ENCODE measurements at places on chromosomes 5 and 9.

DNA sequence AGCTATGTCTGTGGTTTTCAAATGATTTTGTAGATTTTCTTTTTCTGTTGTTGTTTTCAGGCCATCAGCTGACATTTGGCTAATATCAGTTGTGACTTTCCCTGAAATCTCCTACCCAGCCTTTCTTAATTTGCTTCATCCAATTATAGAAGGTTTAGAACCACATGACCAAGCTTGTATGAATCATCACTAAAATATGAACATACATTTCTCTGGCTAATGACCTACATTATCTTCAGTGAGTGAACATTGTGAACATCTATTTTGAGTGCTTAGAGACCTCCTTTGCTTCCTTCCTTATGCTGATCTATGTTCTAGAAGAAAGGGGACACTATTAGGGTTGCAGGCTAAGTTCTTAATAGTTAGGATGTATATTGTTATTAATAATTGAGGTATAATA is 532.5 kb downstream of the RAB3C start:
- DNase-seq = no peak

- DNase-seq = no peak
Observed at GRCh38 chr9:112028242-112029221, 131.9 kb downstream of the UGCG start.

DNA sequence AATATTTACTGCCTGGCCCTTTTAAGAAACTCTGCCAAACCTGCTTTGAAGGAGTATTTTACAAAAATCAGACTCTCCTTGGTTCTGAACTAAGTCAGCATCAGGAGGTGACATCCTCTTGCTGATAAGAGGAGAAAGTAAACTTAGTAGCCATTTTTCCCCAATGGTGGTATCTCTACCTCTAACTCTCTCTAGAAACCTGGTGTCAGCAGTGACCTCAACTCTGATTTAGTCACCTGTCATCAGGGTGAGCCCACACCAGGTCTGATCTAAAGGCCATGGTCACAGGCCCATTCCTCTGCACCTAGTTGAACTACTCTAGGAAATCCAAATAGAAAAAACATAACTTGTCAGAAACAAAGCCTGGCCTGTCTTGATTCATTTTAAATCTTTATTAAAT is 4.2 kb downstream of the CARNMT1 start:
- DNase-seq = no peak

DNA sequence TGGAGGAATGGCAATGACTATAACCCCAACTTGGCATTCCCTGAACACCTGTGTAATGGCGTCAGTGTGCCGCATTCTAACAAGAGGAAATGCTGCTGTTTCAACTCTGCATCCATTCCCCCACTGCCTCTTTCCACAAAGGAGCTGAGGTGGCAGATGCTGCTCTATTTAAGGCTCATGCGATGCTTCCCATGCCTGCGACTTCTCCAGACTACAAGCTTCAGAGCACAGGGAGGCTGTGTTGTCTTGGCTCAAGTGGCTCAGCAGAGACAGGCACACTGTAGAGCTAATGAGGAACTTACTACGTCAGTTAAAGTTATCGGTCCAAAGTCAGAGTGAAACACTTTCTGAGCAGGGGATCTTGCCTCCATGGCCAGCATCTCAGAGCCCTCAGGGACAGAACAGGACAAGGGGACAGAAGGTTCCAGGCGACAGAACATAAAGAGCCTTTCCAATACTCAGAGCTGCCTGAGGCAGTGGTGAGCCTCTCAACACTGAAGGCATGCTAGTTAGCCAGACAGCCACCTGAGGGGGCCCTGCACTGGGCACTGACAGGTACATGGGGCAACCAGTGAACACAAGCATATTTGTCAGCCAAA is 21.8 kb downstream of the TNIP1 start:
- DNase-seq = no peak

- DNase-seq = no peak
Observed at GRCh38 chr5:137073189-137073588, 425.9 kb downstream of the SPOCK1 start.

DNA sequence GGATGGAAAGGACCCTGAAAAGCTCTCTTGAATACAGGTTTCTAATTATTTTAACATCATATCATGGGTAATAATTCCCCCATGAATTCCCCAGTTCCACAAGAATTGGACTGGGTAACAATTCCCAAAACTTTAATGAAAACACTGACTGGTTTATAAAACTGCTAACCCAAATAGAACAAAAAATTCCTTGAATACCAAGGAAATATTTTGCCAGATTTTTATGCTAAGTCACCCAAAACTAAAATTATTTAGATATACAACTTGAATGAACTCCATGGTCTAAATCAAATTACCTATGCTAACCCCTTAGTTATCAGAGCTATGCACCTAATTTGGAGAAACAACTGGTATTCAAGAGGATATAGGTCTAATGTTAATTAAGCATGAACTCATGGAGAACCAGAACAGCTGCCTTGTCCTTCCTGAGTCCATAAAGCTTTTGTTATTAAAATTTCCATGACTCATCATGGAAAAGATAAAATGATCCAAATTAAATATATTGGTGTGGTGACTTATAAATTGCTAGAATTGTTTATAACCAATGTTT is 164.9 kb upstream of the TUT7 start:
- no peak for DNase-seq

- no peak for DNase-seq
Observed at GRCh38 chr9:108854094-108854493, 1.7 kb downstream of the ACTL7B start.

- DNase-seq = no peak
Observed at GRCh38 chr5:138353560-138354080, 1.1 kb downstream of the KDM3B start.

DNA sequence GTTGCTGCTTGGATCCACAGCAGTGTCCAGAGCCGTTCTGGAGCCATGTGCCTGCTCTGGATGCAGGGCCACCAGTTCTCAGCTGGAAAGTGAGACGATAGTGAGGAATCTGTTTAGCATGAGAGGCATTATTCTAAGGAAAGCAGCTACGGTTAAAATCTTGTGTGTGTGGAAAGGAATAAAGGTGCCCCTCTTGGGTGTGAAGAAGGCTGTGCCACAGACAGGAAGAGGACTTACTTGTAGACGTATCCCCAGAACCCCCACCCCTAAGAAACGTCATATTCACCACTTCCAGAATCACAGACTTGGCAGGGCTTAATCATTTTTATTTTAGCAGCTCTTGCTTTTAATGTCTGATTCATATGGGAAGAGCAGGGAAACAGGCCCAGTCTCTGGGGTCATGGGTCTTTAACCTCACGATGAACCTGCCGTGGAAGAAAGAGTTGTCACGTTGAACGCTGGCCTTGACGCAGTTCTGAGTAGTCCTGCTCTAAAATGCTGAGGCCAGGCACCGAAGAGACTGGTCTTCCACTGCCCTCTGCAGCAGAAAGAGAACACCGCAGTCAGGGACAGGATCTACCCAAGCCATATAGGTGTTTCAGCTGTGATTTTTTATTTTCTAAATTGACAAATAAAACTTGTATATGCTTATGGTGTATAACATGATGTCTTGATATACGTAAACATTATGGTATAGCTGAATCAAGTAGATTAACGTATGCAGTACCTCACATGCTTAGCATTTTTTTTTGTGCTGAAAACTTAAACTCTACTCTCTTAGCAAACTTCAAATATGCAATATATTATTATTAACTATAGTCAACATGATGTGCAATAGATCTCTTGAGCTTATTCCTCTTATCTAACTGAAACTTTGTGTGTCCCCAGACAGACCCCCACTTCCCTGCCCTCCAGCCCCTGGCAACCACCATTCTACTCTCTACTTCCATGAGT is 38.8 kb downstream of the CARTPT start:
- DNase-seq = peak; percentile 32

GRCh38 chr5:115336201-115336720 is 39.8 kb upstream of the CCDC112 start:
- no peak for DNase-seq

GRCh38 chr5:126023994-126024441 is 399.2 kb upstream of the GRAMD2B start:
- no peak for DNase-seq

- DNase-seq = no peak
Observed at GRCh38 chr9:120161776-120162175, 418.2 kb downstream of the CDK5RAP2 start.

GRCh38 chr5:98535901-98536300 is 237.6 kb upstream of the RGMB start:
- no peak for DNase-seq

DNA sequence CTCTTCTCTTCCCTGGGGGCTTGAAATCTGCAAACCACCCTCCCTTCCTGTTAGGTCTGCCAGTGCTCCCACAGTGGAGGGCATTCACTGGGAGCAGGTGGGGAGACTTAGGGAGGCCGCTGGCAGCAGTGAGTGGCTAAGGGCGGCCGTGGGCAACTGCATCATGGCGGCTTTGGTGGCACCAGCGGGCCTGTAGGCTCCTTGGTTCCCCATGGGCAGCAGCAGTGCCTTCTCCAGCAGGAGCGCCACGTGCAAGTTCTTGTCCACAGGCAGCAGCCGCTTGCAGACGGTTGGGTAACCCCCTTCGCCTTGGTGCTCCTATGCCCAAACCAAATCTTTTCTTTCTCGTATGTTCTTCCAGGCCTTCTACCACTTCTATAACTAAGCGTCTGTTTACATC is 158.2 kb downstream of the SREK1 start:
- no peak for DNase-seq

DNA sequence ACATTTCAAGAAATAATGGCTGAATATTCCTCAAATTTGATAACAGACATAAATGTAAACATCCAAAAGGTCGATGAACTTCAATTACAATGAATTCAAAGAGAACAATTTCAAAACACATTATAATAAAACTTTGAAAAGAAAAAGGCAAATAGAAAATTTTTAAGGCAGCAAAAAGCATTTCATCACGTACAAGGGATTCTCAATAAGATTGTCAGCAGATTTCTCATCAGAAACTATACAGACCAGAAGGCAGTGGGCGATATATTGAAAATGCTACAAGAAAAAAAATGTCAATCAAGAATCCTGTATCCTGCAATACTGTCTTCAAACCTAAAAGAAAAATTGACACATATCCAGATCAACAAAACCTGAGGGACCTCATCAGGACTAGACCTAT is 62.0 kb downstream of the EDIL3 start:
- DNase-seq = no peak

DNA sequence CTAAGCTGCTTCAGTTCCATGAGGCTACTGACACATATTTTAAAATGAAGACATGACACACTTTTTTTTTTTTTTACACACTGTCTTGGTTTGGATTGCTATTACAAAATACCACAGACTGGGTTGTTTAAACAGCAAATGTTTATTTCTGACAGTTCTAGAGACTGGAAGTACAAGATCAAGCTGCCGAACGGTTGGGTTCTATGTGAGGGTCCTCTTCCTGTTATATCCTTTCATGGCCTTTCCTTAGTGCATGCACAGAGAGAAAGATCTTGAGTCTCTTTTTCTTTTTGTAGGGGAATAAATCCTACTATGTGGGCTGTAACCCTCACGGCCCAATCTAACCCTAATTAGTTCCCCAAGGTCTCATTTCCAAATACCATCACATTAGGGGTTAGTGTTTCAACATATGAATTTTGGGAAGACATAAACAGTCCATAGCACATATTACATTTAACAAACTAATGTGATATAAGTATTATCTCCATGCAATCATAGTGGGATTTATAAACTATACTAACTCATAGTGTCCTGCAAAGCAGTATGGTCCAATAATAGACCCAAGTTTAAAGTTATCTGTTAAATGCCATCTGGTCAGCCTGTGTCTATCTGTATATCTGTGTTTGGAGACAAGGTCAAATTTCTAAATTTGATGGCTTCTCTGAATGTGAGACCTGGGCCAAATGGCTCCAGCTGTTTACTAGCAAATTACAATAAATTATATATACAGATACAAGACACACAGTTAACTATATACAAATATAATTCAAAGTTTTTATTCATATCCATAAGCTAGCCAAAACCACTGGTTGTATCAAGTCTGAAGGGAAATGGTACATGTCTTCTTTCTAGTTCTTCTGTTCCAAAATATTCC is 90.3 kb upstream of the NREP start:
- no peak for DNase-seq

- DNase-seq = no peak
Observed at GRCh38 chr5:176816791-176817347, 6.5 kb downstream of the UNC5A start.

- DNase-seq = no peak
Observed at GRCh38 chr9:69172895-69173294, 1.2 kb upstream of the TJP2 start.

GRCh38 chr9:86275962-86276361 is 6.4 kb downstream of the ISCA1 start:
- DNase-seq = no peak

DNA sequence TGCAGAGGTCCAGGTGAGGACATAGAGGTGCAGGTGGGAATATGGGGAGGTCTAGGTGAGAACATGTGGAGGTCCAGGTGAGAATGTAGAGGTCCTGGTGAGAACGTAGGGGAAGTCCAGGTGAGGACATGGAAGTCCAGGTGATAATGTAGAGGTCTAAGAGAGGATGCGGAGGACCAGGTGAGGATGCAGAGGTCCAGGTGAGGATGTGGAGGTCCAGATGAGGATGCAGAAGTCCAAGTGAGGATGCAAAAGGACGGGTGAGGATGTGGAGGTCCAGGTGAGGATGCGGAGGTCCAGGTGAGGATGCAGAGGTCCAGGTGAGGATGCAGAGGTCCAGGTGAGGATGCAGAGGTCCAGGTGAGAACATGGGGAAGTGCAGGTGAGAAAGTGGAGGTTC is 133.8 kb downstream of the MRPL36 start:
- DNase-seq = no peak

- DNase-seq = no peak
Observed at GRCh38 chr5:91293131-91293530, 90.0 kb downstream of the ARRDC3 start.

DNA sequence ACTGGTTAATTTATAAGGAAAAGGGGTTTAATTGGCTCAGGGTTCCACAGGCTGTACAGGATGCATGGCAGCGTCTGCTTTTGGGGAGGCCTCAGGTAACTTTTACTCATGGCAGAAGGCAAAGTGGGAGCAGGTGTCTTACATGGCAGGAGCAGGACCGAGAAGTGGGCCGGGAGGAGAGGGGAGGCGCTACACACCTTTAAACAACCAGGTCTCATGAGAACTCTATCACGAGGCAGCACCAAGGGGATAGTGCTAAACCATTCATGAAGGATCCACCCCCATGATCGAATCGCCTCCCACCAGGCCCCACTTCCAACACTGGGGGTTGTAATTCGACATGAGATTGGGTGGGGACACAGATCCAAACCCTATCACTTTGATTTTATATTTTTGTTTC is 21.7 kb downstream of the TMEM171 start:
- DNase-seq = no peak

- DNase-seq = peak; percentile 84
Observed at GRCh38 chr9:108511307-108511706, 344.5 kb downstream of the ACTL7B start.

DNA sequence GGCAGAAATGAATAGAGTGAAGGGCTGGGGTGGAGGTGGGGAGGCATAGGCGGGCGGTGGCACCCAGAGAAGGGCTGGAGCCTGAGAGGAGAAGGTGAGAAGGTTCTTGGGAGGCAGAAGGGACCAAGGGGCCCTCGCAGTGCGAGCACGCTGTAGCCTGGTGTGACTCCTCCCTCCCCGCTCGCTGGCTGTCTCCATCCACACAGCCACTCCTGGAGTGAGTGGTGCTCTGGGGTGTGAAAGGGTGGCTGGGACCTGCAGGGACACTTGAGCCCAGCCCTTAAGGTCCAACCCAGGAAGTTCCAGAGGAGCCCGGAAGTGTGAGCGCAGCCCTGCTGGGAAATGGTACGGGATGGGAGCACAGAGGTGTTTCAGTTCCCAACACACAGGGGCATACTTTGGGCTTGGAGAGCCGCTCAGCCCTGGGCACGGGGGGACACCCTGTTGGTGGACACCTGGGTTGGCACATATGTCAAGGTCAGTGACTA is 9.3 kb upstream of the SCGB3A1 start:
- DNase-seq = no peak
